ENCODE measurements at places on chromosomes 13 and 19. TPM values are rescaled to one million over a fixed set of nuclear protein-coding genes. Genes with fewer than 3 reads are reported as not detected.

DNA sequence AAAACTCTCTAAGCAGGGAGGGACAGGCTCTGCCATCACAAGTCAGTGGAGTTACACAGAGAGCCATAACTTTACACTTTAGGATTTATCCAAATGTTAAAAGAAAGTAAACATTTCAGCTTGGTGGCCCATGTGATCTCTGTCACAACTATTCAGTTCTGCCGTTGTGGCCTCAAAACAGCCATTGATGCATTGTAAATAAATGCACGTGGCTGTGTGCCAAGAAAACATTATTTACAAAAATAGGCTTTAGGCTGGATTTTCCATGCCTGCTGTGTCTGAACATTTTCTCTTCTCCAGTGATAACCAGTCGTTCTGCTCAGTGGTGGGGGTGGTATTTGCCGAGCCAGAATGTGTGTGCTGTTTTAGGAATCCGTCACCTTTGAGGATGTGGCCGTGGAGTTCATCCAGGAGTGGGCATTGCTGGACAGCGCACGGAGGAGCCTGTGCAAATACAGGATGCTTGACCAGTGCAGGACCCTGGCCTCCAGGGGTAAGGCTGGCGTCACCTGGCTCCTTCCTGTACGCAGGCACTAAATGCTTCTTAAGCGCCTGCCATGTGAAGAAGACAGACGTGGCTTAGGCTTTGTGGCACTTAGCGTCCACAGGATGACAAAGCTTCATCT, 4.9 kb downstream of the ZNF333 start:
- no peak for DNase-seq
- H3K4me3 ChIP-seq, result no peak overlapping the region
- H3K27me3 ChIP-seq, result no peaks in the 10 kb centered on the region
- no peak overlapping the region for H3K27ac ChIP-seq
- H3K36me3 ChIP-seq, result peaks cover 12% of the 10 kb centered on the region
- H3K4me1 ChIP-seq, result peaks cover 8% of the 10 kb centered on the region

DNA sequence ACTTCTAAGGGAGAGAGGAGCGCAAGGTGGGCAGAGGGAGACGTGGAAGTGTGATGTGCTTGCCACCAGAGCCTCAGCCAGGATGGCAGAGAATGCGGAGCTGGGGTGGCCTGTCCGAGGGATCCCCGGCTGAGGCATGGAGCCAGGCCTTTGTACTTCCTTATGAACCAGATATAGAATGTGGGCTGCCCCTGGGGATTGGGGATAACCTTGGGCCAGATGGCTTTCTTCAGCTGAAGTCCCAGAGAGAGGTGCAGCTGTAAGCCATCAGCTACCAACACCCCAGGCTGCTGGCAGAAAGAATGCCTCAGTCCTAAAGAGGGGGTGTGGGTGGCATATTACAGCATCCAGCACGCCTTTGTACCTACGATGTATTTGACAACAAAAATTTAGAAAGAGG, 25.5 kb upstream of the FBXO17 start:
- H3K36me3 ChIP-seq, result no peaks in the 10 kb centered on the region
- no peak overlapping the region for H3K27ac ChIP-seq
- no peak for DNase-seq
- no peak overlapping the region for H3K4me3 ChIP-seq
- H3K27me3 ChIP-seq, result peaks cover 10% of the 10 kb centered on the region

GAPDHS gene
- not detected for total RNA-seq

DNA sequence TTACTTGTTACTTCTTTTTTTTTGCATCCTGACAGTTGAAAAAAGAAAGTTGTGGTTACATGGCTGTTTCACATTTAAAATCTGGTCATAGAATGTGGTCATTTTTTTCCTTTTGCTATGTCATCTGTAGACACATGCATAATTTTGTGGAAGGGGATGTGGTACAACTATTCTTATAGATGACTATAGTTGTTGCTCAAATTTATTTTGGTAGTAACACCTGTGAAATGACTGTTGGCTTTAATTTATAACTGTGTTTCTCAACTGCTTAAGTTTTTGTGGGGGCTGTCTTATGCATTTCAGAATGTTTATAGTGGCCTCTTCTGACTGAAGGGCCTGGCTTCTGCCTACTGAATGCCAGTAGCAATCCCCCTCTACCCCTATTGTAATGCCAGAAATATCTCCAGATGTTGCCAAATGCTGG, 130.5 kb downstream of the PAN3 start:
- peak; percentile 6 for DNase-seq
- H3K27me3 ChIP-seq, result no peaks in the 10 kb centered on the region
- peak overlapping the region; percentile 5 for H3K4me3 ChIP-seq

DNA sequence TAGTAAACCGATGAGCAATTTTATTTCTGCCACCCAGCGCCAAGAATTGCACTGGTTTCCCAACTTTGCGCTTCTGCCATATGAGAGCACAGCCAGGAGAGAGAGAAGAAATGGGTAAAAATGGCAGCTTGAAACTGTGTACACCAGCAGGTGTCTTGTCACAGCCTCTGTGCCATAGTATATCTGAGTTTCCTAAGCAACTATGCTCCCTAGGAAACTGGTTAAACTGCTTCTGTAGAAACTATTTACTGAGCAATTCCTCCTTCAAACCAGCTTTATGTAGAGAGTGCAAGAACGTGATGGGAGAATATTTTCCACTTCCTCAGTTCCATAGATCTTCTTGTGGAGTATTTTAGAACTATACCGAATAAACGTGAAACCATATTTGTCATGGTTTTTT, 1361.3 kb downstream of the PCDH9 start:
- no peak overlapping the region for H3K27ac ChIP-seq
- H3K27me3 ChIP-seq, result no peaks in the 10 kb centered on the region
- no peak overlapping the region for H3K4me3 ChIP-seq
- no peaks in the 10 kb centered on the region for H3K4me1 ChIP-seq

GRCh38 chr19:38834590-38834989, 3.0 kb upstream of the ECH1 start:
- H3K4me1 ChIP-seq, result peaks cover 56% of the 10 kb centered on the region
- H3K27ac ChIP-seq, result peak overlapping the region; percentile 48
- H3K36me3 ChIP-seq, result peaks cover 35% of the 10 kb centered on the region
- H3K4me3 ChIP-seq, result no peak overlapping the region

SMAD9 gene
- total RNA-seq, result not detected

- peak; percentile 72 for DNase-seq
- H3K4me1 ChIP-seq, result peaks cover 74% of the 10 kb centered on the region
- H3K27me3 ChIP-seq, result no peaks in the 10 kb centered on the region
- H3K27ac ChIP-seq, result peak overlapping the region; percentile 84
- H3K36me3 ChIP-seq, result peaks cover 17% of the 10 kb centered on the region
These were observed 1.8 kb upstream of the CDC37 start for GRCh38 chr19:10404888-10405820.

- H3K27ac ChIP-seq, result no peak overlapping the region
- no peaks in the 10 kb centered on the region for H3K27me3 ChIP-seq
- peaks cover 3% of the 10 kb centered on the region for H3K36me3 ChIP-seq
- H3K4me1 ChIP-seq, result no peaks in the 10 kb centered on the region
- DNase-seq, result no peak
These were observed 109.1 kb downstream of the NALCN start for GRCh38 chr13:101307181-101307701.

LAIR1 gene
- 8.3 TPM for total RNA-seq

Data from activated T-cell treated with anti-CD3 and anti-CD28 coated beads, Interleukin-2, amount 50 U/mL, for 72 hours (primary cell).